Stimulated activated CD4-positive, alpha-beta T cell treated with anti-CD3 and anti-CD28 coated beads, Interleukin-12 subunit alpha, Interleukin-12 subunit beta, amount 100 ng/mL, for 24 hours (primary cell): ENCODE measurements at places on chromosomes 5 and 9.

- no peak for DNase-seq
These were observed 6.1 kb upstream of the PRR16 start for GRCh38 chr5:120457839-120458507.

DNA sequence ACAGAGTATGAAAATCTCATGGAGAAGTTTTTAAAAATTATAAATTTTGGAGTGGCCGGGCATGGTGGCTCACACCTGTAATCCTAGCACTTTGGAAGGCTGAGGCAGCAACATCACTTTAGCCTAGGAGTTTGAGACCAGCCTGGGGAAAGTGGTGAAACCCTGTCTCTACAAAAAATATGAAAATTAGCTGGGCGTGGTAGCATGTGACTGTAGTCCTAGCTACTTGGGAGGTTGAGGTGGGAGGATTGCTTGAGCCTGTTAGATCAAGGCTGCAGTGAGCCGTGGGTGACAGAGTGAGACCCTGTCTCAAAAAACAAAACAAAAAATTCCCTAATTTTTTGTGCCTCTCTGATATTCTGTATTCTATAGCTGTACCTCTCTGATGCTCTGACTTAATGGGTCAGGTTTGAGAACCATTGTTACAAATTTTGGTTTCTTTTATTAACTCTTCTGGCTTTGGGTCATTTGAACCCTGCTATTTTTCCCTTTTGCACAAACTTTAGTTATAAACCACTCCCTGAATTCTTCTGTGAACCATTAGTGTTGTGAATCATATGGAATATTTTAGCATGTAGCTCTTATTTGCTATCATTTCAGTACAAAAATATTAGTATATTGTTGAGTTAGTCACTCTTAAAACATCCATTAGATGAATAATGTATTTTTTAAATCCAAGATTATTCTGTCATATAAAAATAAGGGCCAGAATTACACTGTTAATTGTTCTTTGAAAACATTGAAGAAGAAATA lies 51.0 kb downstream of the FER start:
- DNase-seq, result no peak

DNA sequence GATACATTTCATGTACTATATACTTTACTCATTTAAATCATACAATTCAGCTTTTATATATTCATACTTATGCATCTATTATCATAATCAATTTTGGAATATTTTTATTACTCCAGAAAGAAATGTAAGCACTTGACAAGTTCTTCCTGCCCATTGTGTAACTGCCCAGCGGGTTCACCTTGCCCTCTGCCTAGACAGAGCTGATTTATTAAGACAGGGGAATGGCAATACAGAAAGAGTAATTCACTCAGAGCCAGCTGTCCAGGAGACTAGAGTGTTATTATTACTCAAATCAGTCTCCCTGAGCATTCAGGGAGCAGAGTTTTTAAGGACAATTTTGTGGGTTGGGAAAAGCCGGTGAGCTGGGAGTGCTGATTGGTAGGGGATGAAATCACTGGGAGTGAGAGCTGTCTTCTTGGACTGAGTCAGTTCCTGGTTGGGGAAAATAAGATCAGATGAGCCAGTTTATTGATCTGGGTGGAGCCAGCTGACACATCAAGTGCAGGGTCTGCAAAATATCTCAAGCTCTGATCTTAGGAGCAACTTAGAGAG lies 16.1 kb upstream of the SPIN1 start:
- no peak for DNase-seq

GRCh38 chr9:3576328-3576727 lies 50.5 kb upstream of the RFX3 start:
- DNase-seq, result no peak

- DNase-seq, result no peak
These were observed 22.2 kb upstream of the SLC9A3 start for GRCh38 chr5:546376-546908.

- peak; percentile 61 for DNase-seq
These were observed 30.2 kb downstream of the EFCAB9 start for GRCh38 chr5:172223901-172224873.

GRCh38 chr9:34929506-34930102 lies 28.5 kb upstream of the PHF24 start:
- peak; percentile 1 for DNase-seq

- DNase-seq, result no peak
These were observed 131.8 kb downstream of the GAPVD1 start for GRCh38 chr9:125393426-125393825.
